Melanocyte of skin (primary cell): ENCODE measurements at places on chromosomes 3 and 15. TPM values are rescaled to one million over a fixed set of nuclear protein-coding genes. Genes with fewer than 3 reads are reported as not detected.

LRTM1 gene
- not detected in 2 replicates for total RNA-seq

PAQR5 gene
- total RNA-seq = 0.73 TPM in 1 of 2 replicates, not detected in the other

CHRNA7 gene
- total RNA-seq = 0.67 and 1.1 TPM in 2 replicates

COL6A5 gene
- total RNA-seq = under 0.01 TPM in 1 of 2 replicates, not detected in the other

CD96 gene
- 1.4 TPM in 1 of 2 replicates, not detected in the other for total RNA-seq

TMEM212 gene
- not detected in 2 replicates for total RNA-seq

TEX55 gene
- not detected in 2 replicates for total RNA-seq

BUB1B gene
- 31.6 and 35.0 TPM in 2 replicates for total RNA-seq

DLEC1 gene
- under 0.01 TPM in 2 replicates for total RNA-seq

C3orf22 gene
- total RNA-seq = not detected in 2 replicates

PRKCD gene
- 4.8 and 6.9 TPM in 2 replicates for total RNA-seq
